ENCODE measurements at places on chromosomes 16 and 17. TPM values are rescaled to one million over a fixed set of nuclear protein-coding genes. Genes with fewer than 3 reads are reported as not detected.

The ACSM5 gene
- total RNA-seq, result 3.6 TPM

GRCh38 chr17:56665864-56666263, 72.4 kb downstream of the NOG start:
- DNase-seq, result no peak

GRCh38 chr16:78894886-78895285, 705.7 kb downstream of the MAF start:
- DNase-seq, result no peak

- DNase-seq, result no peak
Observed at GRCh38 chr16:67036323-67036741, 7.4 kb downstream of the CBFB start.

DNA sequence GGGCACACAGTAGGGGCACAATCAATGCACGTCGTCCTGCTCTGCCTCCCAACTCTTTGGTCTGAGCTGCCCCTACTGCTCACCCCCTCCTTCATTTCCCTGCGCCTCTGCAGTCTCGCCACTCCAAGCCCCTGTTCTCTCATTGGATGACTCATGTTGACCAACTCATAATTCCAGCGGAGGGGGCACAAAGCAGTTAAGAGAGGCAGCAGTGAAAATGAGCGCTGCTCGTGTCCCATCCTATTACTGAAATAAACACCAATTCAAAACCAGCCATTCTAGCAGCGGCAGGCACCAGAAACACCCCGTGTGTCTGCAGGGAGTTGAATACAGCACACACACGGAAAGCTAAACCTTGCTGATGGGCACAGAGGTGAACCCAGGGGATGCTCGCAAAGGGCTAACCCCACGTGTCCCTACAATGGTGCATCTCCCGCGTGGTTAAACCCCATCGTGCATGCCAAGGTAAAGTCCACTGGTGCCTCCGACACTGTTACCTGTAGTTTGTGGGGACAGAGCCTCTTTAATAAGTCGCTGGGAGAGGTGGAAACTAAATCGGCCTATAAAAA, 310.4 kb downstream of the XYLT1 start:
- no peak for DNase-seq

The CORO7 gene
- total RNA-seq, result 34.8 TPM

The GRAP gene
- total RNA-seq, result not detected

- DNase-seq, result no peak
Observed at GRCh38 chr16:58451265-58451689, 48.7 kb upstream of the NDRG4 start.

DNA sequence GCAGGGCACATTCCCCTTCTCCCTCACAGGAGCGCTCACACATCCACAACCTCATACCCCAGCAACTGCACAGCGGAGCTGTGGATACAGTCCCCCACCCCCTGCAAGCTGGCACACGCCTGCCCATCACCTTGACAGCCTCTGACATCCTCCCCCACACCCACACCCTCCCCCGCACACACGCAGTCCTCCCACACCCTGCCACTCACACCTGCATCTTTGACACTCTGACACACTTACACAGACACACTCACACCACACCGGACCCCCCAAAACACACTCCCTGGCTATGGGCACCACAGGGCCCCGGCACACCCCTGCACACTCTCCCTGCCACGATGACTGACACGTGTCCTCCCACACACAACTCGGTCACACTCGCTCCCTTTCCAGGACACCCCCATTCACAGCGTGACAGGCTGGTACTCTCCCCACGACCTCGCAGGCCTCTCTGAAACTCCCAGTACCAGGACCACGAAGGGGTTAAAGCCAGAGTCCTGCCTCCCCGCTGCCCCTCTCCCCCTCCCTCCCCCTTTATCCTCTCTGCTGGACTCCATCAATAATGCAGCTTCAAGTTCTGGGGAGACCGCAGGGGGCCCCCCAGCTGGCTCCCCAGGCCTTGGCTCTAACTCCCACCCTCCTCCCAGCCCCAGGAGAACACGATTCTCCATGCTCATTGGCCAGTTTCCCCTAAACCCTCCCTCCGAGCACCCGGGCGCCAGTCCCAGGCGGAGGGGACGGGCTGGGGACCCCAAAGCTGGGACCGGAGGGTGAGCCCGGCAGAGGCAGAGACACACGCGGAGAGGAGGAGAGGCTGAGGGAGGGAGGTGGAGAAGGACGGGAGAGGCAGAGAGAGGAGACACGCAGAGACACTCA, at the start of gene PPP1R1B:
Gene PPP1R1B (plus strand): TSS at position 782 of the 876 bp plus-strand sequence. CDS start 441 bp downstream, outside the sequence.
- DNase-seq, result no peak

The TNP2 gene
- not detected for total RNA-seq

GRCh38 chr16:67961551-67961957, 6.9 kb downstream of the SLC12A4 start:
- no peak for DNase-seq

- DNase-seq, result peak; percentile 22
Observed at GRCh38 chr17:42759982-42760651, 910 bp upstream of the RAMP2 start.

- DNase-seq, result no peak
Observed at GRCh38 chr16:23101012-23101550, 48.2 kb downstream of the USP31 start.

DNA sequence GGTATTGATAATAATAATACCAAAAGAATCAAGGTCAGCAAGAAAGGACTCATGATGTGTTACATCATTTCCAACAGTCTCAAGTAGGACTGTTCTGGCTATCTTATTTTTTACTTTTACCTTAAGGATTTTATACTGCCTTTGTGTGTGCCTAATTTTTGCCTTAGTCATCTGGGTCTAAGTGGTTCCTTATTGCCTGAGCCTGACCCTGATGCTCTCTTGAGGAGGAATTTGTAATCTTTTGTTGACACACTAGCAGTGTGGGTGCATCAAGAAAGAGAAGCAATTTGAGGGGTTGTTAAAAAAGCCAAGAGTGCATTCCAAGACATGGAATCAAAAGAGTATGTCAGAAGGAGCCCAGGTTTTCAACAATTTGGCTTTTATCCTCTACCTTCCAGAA, 59.3 kb downstream of the TMEM100 start:
- DNase-seq, result no peak

The SLC22A31 gene
- 0.06 TPM for total RNA-seq

The CCDC40 gene
- total RNA-seq, result 5.7 TPM

DNA sequence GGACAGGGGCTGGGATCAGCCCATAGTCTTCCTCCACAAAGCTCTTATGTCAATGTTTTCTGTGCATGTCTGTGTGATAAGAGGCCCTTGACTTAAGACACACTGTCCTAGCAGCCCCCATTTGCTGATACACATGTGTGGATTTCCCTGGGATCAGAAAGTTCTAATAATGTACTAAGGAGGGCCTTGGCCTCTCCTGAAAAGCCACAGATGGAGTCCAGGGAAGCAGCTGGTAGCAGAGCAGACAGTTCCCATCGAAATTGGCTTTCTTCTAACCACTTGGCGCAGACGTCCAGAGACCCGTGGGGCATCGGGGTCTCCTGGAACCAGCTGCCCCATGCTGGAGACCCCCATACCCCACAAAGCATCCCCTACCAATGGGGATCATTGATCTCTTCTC, 4.3 kb upstream of the GP2 start:
- no peak for DNase-seq

- peak; percentile 72 for DNase-seq
Observed at GRCh38 chr17:35084987-35085386, 21.5 kb upstream of the RFFL start.

- DNase-seq, result no peak
Observed at GRCh38 chr17:43146649-43147048, 21.5 kb upstream of the BRCA1 start.

DNA sequence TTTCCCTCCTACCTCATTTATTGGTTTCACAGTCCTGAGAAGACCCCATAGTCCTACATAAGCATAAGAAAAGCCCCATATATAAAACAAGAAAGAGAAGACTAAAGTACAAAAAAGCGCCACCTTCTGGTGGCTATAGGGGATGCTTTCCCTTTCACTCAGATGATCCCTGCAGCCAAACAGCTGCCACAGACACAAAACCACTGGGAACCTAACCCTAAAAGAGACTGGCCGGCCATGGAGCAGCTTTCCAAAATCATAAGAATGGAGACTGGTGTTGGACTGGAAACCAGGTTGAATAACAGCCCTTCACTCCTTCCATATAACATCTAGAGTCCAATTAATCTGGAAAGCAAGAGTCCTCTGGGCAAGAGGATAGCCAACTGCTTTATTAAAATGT, 11.4 kb downstream of the DYNC1LI2 start:
- DNase-seq, result peak; percentile 75

- no peak for DNase-seq
Observed at GRCh38 chr17:917941-918740, 61.4 kb downstream of the NXN start.

DNA sequence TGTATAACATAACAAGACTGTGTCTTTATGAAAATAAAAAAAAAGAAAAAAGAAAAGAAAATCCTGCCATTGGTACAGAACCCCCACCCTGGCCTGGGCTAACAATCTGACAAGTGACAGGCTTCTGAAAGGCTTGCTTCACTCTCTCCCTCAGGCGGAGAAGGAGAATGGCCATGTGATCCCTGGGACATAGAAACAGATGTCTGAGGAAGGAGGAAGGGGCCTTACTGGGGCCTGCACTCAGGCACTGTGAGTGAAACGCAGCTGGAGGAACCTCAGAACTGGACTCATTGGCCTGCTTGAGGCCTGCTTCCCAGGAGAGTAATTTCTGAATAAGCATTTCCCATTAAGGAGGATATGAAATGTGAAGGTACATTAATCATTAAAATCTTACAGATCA, 17.5 kb downstream of the MAP3K14 start:
- no peak for DNase-seq

DNA sequence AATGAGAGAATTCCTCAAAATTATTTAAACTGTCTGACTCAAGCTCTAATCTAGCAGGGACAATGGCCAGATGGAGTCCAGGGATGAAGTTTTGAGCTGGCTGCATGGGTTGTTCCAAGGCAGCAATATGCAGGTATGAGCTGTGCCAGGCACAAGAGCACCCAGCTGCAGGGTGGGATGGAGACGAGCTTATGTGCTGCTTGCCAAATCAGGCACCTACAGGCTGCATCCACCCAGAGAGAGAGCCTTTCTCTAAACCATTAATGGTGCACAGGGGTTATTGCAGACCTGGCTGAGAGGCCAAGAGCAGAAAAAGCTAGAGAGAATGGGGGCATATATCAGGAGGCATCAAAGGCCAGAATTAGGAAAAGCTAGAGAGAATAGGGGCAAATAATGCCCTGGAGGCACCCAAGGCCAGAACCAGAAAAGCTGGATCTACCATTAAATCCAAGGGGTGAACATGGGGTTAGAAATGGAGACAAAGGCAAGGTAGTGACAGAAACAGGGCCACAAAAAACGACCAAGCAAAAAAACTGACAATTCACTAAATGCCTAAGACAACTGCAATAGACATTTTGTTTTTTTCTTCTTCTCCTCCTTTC, 11.0 kb downstream of the KRT33A start:
- DNase-seq, result no peak

DNA sequence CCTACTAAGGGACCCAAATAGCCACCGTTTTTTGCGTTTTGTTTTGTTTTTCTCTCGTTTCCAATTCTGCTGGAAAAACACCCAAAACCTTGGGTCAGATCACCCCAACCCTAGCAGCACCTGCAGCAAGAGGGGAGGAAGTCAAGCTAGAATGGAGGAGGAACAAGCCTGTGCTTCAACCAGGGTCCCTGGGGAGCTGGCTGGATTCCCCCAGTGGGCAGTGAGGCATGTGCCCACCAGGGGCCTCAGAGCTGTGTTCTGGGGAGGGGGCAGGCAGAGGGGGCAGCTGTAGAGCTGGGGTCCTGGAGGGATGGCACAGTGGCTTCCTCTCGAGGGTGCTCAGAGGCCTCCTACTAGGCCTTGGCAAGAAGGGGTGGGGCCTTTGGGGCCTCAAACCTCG, 6.5 kb downstream of the CD79B start:
- no peak for DNase-seq

The RUNDC3A gene
- not detected for total RNA-seq

DNA sequence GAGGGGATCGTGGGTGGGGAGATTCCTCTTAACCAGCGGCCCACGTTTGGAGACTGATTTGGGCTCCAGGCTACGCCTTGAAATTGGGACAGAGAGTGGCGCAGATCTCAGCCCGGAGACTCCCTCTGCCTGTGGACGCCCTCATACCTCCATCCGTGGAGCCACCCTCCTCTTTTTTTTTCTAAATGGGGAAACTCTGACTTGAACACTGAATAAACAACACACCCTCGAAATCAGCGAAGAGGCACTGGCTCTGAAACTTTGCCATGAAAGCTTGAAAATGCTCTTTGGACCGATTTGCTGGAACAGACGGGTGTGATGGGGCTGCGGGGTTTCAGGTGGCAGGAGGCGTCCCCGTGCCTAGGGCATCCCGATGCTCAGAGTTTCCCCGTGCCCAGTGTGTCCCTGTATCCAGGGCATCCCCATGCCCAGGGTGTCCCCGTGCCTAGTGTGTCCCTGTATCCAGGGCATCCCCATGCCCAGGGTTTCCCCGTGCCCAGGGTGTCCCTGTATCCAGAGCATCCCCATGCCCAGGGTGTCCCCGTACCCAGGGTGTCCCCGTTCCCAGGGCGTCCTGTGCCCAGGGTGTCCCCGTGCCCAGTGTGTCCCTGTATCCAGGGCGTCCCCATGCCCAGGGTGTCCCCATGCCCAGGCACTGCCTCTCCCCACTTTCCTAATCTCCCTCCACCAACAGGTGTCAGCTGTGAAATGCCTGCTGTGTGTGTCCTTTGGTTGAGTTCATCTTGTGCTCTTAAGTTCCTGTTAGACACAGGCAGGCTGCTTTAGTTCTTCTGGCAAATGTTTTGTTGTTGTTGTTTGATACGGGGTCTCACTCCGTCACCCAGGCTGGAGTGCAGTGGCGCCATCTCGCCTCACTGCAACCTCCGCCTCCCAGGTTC, 187.0 kb downstream of the SEC14L1 start:
- no peak for DNase-seq

The CFAP52 gene
- not detected for total RNA-seq

Measured in LHCN-M2 (cell line).